ENCODE measurements at places on chromosomes 3 and 15. TPM values are rescaled to one million over a fixed set of nuclear protein-coding genes. Genes with fewer than 3 reads are reported as not detected.
A peak's percentile ranks its signal among the peaks of the same experiment; 100 is the strongest.

The P2RY14 gene
- 3.5 TPM for total RNA-seq

The PARP9 gene
- total RNA-seq, result 72.0 TPM

The CD276 gene
- total RNA-seq, result 35.5 TPM

The BRK1 gene
- 95.0 TPM for total RNA-seq

The GOLGA6B gene
- not detected for total RNA-seq

The SPTSSB gene
- 4.5 TPM for total RNA-seq

The SKOR1 gene
- 0.46 TPM for total RNA-seq

The MAP1A gene
- total RNA-seq, result 4.8 TPM

The MORC1 gene
- 0.13 TPM for total RNA-seq

The ITIH4 gene
- total RNA-seq, result 19.6 TPM

The GABRG3 gene
- 1.6 TPM for total RNA-seq

GRCh38 chr3:24111711-24112110 is 166.6 kb downstream of the NR1D2 start:
- no peak overlapping the region for H3K4me3 ChIP-seq
- no peaks in the 10 kb centered on the region for H3K36me3 ChIP-seq
- no peak overlapping the region for H3K27ac ChIP-seq
- H3K4me1 ChIP-seq, result no peaks in the 10 kb centered on the region

GRCh38 chr3:186365202-186365974 is 3.4 kb upstream of the DGKG start:
- H3K27ac ChIP-seq, result peak overlapping the region; percentile 29
- H3K36me3 ChIP-seq, result no peaks in the 10 kb centered on the region
- no peak overlapping the region for H3K4me3 ChIP-seq
- DNase-seq, result no peak

- H3K4me3 ChIP-seq, result no peak overlapping the region
- DNase-seq, result no peak
- no peaks in the 10 kb centered on the region for H3K4me1 ChIP-seq
- no peaks in the 10 kb centered on the region for H3K27me3 ChIP-seq
- no peaks in the 10 kb centered on the region for H3K36me3 ChIP-seq
- H3K27ac ChIP-seq, result no peak overlapping the region
Measured at GRCh38 chr3:156630773-156631093, 43.7 kb upstream of the TIPARP start.

- no peaks in the 10 kb centered on the region for H3K4me1 ChIP-seq
- no peaks in the 10 kb centered on the region for H3K36me3 ChIP-seq
- no peaks in the 10 kb centered on the region for H3K27me3 ChIP-seq
- no peak overlapping the region for H3K4me3 ChIP-seq
- DNase-seq, result no peak
Measured at GRCh38 chr3:74601793-74602192, 12.7 kb downstream of the CNTN3 start.

- no peak overlapping the region for H3K4me3 ChIP-seq
- no peak overlapping the region for H3K27ac ChIP-seq
- H3K36me3 ChIP-seq, result no peaks in the 10 kb centered on the region
- DNase-seq, result no peak
- no peaks in the 10 kb centered on the region for H3K27me3 ChIP-seq
- no peaks in the 10 kb centered on the region for H3K4me1 ChIP-seq
Measured at GRCh38 chr3:154849408-154849807, 230.7 kb upstream of the MME start.

DNA sequence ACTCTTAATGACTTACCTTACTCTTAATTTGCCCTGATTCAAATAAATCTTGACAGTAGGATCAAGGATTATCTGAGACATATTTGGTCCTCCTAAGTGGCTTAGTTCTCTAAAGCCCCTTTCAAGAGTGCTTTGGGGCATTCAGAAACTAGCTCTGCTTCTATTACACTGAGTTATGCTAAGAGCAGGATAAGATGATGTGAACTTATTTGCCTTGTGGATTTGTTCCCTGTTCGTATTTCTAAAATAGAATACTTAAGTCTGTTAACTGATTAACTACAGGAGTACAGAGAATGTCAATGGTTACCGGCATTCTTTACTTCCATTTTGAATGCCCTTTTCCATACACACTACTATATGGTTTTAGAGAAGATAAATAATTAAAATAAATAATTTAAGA is 14.8 kb upstream of the FRMD4B start:
- no peaks in the 10 kb centered on the region for H3K27me3 ChIP-seq
- no peak overlapping the region for H3K27ac ChIP-seq
- H3K4me3 ChIP-seq, result no peak overlapping the region
- DNase-seq, result no peak
- H3K4me1 ChIP-seq, result no peaks in the 10 kb centered on the region

GRCh38 chr3:102059145-102059943 is 210.0 kb downstream of the NFKBIZ start:
- H3K36me3 ChIP-seq, result no peaks in the 10 kb centered on the region
- H3K27ac ChIP-seq, result peak overlapping the region; percentile 47
- H3K4me3 ChIP-seq, result no peak overlapping the region
- no peak for DNase-seq
- H3K27me3 ChIP-seq, result no peaks in the 10 kb centered on the region

GRCh38 chr3:170908235-170909116 is at the start of gene EIF5A2:
EIF5A2 (minus strand) TSS chr3:170908637; CDS start chr3:170907806, 831 bp downstream.
- no peaks in the 10 kb centered on the region for H3K27me3 ChIP-seq
- peak within 1 kb of the TSS; percentile 76 for H3K27ac ChIP-seq
- peaks cover 21% of the 10 kb centered on the region for H3K4me1 ChIP-seq
- peak within 1 kb of the TSS; percentile 57 for H3K4me3 ChIP-seq
- H3K36me3 ChIP-seq, result no peaks in the 10 kb centered on the region

- no peak overlapping the region for H3K4me3 ChIP-seq
- H3K36me3 ChIP-seq, result no peaks in the 10 kb centered on the region
- no peaks in the 10 kb centered on the region for H3K4me1 ChIP-seq
Measured at GRCh38 chr3:73622091-73622805, 2.5 kb downstream of the PDZRN3 start.

DNA sequence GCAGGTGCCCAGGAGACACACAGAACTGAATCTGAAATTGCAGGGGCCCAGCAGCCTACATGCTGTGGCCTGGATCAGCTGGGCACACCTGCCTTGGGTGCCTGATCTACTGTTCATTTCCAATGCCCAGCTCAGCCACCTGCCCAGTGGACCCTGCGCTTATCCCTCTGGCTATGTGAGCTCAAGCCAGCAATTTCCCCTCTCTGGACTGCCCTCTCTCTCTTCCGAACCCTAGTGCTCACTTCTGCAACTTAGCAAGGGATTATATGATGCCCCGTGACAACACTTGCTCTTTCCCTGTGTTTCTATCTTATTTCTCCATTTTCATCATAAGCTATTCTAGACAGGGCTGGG is 276.0 kb downstream of the UACA start:
- H3K27me3 ChIP-seq, result no peaks in the 10 kb centered on the region
- H3K4me1 ChIP-seq, result peaks cover 98% of the 10 kb centered on the region
- peak; percentile 69 for DNase-seq
- H3K4me3 ChIP-seq, result no peak overlapping the region

- H3K4me3 ChIP-seq, result no peak within 1 kb of the TSS
- no peaks in the 10 kb centered on the region for H3K36me3 ChIP-seq
- no peaks in the 10 kb centered on the region for H3K27me3 ChIP-seq
- H3K27ac ChIP-seq, result peak within 1 kb of the TSS; percentile 35
Measured at GRCh38 chr3:151873398-151873797, at the start of gene SUCNR1. SUCNR1 (plus strand) TSS chr3:151873643; CDS start chr3:151879893, 6,250 bp downstream.

DNA sequence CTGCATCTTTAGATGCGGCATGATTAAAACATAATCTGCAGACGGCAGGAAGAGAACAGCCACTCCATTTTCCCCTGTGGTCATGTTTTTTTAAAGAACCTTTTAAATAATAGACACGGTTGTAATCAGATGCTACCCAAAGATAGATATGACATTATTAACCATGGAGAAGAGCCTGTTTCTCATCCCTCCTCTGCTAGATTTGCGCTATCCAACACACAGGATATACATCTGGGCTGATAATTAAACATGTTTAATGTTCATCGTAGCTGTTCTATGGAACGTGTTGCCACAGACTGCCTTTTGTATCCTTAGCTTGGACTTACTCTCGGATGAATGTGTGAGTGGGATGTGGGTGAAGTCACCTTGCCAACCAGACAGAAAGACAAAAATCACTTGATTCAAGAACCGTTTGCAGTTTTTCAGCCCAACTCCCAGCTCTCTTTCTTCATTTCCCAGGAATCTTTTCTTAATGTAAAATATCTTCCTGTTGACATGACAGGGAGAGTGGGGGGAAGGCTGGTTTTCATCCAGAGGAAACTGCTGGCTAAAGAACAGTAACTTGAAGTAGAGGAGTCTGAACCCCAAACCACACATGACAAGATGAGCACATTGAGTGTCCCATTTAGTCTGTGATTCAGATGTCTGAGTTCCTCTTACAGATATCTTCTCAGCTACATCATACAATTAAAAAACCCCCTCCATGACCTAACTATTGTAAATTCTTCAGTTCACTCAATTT is 118.6 kb upstream of the PRICKLE2 start:
- H3K27ac ChIP-seq, result no peak overlapping the region
- no peaks in the 10 kb centered on the region for H3K27me3 ChIP-seq
- no peak for DNase-seq
- H3K4me3 ChIP-seq, result no peak overlapping the region

- no peaks in the 10 kb centered on the region for H3K4me1 ChIP-seq
- no peaks in the 10 kb centered on the region for H3K36me3 ChIP-seq
Measured at GRCh38 chr15:43292375-43293078, 25.8 kb upstream of the TGM5 start.

DNA sequence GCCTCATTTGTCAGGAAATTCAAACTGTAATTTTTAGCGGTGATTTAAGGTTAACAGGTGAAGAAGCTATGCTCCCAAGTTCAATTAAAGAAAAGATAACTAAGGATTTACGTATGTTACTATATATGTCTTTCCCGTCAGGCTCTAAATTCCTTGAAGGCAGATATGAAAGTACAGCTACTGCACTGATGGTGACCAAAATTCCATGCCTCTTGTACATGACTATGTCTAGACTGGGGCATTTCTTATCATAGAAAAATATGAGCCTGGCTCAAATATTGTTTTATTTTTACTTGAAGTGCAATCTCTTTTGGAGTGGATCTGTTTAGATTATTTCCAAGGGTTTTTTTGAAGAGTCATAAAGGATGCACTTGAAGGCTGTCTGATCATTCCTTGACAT is 647.1 kb upstream of the KCNMB2 start:
- no peak for DNase-seq
- H3K36me3 ChIP-seq, result no peaks in the 10 kb centered on the region
- H3K4me1 ChIP-seq, result peaks cover 5% of the 10 kb centered on the region
- no peak overlapping the region for H3K27ac ChIP-seq
- H3K4me3 ChIP-seq, result no peak overlapping the region

DNA sequence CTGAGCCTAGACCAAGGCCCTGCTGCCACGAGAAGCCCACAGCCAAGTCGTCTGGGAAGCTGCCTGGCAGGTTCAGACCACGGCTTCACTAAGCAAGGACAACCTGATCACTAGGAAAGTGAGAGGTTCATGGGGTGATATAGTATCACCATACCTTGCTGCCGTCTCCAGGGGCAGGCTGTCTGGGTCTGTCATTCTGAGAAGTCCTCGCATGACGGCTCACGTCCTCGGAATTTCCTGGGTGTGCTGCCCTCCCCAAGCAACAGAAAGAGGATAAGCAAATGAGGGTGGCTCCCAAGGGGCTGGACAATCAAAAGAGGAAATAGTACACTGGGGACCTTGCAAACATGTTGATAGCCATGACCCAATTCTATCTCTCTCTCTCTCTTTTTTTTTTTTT is 207.4 kb upstream of the IGF1R start:
- no peaks in the 10 kb centered on the region for H3K4me1 ChIP-seq
- peak; percentile 58 for DNase-seq
- no peak overlapping the region for H3K4me3 ChIP-seq
- no peaks in the 10 kb centered on the region for H3K36me3 ChIP-seq
- no peaks in the 10 kb centered on the region for H3K27me3 ChIP-seq

DNA sequence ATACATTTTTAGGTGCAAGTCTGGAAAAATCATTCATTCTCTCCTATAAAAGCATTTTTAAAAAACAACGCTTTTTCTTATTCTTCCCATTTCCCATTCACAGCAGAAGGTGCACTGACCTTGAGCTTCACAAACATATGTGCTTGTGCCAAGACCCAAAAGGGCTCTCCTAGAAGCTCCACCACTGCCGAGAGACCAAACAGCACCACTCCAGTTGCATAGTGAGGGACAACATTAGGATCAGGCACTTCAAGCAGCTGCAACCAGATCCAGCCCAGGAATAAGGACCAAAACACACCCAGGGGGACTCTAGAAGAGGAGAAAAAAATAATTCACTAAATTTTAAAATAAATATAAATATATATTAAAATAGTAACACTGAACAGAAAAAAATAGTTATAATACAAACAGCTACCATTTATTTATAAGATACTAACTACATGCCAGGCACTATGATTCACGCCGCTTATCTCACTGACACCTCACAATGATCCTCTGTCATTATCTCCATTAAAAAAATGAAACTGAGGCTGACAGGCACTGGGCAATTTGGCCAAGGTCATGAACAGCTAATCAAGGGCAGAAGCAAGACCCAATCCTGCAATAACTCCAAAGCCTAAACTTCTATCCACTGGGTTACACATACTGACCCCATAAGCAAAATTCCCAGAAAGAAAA is 7.8 kb downstream of the RFT1 start:
- H3K27ac ChIP-seq, result peak overlapping the region; percentile 70
- no peak for DNase-seq
- no peak overlapping the region for H3K4me3 ChIP-seq
- peaks cover 28% of the 10 kb centered on the region for H3K4me1 ChIP-seq
- peaks cover 96% of the 10 kb centered on the region for H3K36me3 ChIP-seq
- H3K27me3 ChIP-seq, result no peaks in the 10 kb centered on the region

DNA sequence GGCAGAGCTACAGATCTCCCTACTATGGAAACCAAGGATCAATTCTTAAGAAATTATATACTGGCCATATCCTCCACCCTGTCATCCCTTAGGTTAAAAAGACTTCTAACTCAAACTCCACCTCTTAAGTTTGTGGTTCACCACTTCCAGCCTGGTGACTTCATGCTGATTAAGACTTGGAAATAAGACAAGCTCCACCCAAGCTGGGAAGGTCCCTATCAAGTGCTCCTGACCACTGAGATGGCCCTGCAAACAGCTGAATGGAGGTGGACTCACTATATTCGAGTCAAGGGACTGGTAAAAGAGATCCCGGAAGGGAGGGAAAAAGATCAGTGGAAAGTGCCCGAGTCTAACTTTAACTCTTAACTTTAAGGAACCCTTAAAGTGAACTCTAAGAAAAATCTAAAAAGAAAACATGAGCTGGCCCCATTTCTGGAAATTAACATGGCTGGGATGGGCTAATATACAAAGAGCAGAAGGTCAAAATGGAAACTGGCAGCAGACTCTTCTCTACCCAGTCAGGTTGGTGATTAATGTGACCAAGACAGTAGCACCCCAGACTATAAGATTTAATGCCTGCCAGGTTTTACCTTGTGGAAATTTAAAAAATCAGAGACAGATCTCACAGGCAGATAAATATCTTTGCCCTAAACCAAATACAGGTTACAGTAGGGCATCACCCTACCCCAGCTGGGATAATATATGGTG is 43.9 kb downstream of the PPCDC start:
- H3K27me3 ChIP-seq, result no peaks in the 10 kb centered on the region
- no peak overlapping the region for H3K27ac ChIP-seq
- H3K4me1 ChIP-seq, result peaks cover 15% of the 10 kb centered on the region
- H3K4me3 ChIP-seq, result no peak overlapping the region
- DNase-seq, result no peak

DNA sequence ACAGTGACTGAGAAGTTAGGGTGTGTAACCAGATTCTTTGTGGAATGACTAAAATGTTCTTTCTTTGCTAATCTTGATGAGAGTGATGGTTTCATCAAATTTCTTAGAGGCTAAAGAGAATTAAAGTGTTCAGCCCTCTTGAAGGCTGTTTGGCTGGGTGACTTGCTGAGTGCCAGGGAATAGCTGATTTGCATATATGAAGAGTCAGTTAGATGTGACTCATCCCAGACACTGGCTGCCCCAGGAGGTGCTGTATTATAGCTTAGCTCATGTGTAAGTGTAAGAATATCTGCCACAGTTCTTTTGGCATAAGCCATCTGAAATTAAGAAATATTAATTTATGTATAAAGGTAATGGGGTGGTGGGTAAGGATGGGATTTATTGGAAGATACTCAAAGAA is 535.1 kb downstream of the NLGN1 start:
- H3K4me1 ChIP-seq, result no peaks in the 10 kb centered on the region
- no peak for DNase-seq
- H3K27me3 ChIP-seq, result no peaks in the 10 kb centered on the region
- no peak overlapping the region for H3K4me3 ChIP-seq

All from spleen (tissue), 13 donors.